Cerebellar nuclear complex (tissue), 1 donor: ENCODE measurements at places on chromosomes 6 and 20.

- no peak for DNase-seq
These were observed 103.9 kb downstream of the ESR1 start for GRCh38 chr6:151911401-151911800.

- DNase-seq: no peak
These were observed 2.1 kb downstream of the DEF6 start for GRCh38 chr6:35299674-35300073.

GRCh38 chr6:157187182-157188083 lies 135.9 kb downstream of the TMEM242 start:
- DNase-seq: no peak

DNA sequence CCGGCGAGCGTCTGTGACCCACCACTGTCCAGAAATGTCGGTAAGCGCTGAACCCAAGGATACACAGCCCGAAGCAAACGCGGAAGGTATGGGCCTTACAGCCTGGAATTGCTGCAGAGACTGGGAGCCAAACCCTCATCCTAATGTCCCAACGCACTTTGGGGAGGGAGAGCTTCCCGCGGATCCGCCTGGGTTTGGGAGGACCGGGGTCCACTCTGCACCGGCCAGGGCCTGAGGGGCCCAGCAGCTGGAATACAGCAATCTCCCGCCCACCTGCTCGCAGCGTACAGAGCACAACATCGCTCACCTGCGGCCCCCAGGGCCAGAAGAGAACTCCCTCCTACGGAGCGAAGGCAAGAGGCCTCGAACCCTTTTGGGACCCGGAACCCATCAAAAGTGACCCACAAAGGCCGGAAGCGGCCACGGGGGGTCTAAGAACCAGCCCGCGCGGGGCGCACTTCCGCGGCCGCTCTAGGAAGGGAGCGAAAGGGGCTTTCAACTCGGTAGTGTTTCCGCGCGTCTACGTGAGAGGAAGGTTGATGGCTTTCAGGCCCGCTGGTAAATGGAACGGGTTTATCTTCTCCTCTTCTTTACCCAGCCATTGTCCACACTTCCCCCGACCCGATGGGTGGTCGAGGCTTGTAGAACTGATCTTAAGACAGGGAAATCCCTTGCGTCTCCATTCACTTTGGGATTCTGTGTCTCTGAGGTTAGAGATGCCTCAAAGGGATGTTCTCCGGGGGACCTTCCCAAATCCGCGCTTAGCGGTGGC lies at the start of gene ZSCAN12:
ZSCAN12 (minus strand) TSS at position 398 of the 772 bp plus-strand sequence. CDS start 1,342 bp downstream, outside the sequence.
- no peak for DNase-seq

DNA sequence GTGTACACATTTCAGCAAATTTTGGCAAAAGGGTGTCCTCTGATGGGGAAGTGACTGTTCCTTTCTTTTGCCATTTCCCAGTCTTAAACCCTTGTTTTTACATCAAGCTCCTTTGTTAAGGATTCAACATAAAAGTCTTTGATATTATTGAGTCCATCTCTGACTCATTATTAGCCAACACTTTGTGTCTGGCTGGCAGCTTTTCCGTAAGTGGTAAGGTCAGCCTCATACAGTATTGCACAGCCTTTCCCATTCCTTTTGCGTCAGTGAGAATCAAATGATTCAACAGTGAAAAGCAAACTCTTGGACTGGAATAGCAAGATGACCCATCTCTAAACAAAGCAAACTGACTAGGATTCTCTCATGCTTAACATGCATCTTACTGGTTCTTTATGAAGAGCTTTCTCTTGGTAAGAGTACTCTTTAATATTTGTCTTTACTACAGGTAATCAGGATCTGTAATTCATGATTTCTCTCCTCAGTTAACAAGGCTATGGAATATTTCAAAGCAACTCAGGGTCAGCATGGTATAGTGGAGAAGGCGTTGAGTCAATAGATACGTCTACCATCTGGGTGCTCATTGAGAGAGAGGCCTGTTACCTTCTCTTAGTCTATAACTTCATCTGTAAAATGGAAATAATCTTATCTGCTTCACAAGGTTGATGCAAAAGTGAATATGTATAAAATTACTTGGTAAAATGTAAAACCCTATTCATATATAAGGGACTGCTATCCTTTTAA lies 183.6 kb downstream of the PRL start:
- no peak for DNase-seq

- DNase-seq: no peak
These were observed 242.9 kb downstream of the CDC5L start for GRCh38 chr6:44630125-44631028.

- no peak for DNase-seq
These were observed 685.2 kb upstream of the AGPAT4 start for GRCh38 chr6:161959072-161959471.

GRCh38 chr20:21398109-21399004 lies 1.0 kb upstream of the NKX2-4 start:
- DNase-seq: no peak

DNA sequence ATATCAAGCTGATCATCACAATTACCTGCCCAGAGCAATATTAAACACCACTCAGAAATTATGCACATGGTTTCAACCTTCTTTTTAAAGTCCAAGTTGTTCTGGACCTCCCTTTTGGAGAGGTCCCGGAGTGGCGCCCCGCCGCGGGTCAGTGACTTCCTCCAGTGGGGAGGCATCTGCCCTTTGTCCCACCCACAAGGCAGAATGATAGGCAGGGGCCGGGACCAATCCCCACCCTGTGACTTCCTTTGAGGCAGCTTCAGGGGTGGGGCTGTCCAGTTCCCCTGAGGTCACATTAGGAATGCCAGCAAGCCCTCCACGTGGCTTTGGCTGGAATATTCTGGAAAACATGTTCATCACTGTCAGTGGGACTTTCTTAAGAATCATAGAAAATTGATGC lies 207.0 kb downstream of the ANKRD60 start:
- no peak for DNase-seq

- DNase-seq: no peak
These were observed 10.1 kb downstream of the PHF10 start for GRCh38 chr6:169714178-169714577.

DNA sequence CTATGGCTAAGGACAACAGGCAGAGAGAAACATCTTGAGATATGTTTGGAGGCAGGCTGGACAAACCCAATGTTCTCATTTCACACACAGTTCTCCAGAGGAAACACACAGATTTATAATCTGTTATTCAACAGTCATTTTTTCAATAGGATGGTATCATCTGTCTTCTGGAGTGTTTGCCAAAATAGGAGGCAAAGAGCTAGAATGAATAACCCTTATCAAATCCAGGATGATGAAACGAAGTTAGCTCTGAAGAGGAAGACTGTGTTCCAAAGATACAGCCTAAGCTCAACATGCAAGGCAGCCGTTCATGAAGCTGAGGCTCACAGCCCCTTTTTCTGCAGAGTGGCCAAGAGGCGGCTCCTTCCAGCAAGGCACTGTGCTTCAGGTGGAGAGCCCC lies 70.8 kb downstream of the PPP1R3G start:
- DNase-seq: no peak

DNA sequence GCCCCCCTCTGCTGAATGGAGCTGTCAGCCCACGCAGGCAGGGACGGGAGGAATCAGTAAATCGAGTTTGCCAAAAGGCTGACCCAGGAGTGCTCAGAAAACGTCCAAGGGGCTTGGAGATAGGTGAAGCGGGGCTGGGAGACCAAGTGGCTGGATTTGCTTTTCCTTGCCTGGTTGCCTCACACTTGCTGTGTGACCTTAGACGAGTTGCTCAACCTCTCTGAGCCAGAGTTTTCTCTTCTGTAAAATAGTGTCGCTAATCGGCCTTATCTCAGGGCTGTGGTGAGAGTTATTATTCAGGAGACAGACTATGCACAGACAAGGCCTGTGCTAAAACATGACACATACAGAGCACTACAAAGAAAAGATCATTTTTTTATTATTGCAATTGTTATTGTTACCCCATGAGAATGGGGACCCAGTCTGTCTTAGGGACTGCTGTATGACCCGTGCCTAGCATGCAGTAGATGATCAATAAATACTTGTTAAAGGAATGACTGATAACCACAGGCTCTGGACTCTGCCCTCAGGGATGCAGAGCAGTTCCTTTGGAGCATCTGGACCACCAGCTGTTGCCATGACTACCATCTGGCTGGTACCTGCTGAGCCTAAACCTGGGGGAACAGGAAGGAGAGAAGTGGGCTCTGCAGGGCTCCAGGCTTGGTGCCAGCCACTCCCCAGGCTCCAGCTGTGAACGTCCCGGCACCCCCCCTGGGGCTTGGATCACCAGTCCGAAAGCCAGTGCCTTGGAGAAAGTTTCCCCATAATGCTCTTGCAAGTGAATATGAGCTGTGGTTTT lies 901 bp downstream of the KCNK15 start:
- no peak for DNase-seq

DNA sequence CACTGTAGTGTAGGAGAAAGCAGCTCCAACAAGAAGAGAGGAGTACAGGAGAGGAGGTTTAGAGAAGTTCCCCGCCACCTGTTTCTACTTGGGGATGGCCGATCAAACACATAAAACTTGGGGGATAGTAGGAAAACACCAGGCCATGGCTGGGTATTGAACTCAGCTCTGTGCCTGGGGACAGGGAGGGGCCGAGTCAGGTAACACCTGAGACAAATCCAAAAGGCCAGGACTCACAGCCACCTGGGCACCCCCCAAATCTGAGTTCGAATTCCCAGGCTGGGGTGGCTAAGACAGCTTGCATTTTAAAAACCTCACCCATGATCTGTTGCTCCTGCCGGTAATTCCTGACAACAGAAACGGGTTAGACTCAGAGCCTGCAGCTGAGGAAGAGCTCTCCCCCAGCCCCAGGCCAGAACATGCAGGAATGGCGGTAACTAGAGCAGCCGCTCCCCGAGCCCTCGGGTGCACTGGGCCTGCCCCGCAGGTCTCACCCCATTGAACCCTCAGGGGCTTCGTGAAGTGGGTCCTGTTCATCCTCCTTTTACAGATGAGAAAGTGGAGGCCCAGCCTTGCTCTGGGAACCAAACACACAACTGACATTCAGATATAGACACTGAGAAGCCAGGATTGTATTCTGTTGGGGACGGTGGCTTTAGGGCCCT lies 61.0 kb downstream of the TCP11 start:
- DNase-seq: no peak

GRCh38 chr6:136424450-136424849 lies 125.8 kb downstream of the MAP7 start:
- DNase-seq: no peak

DNA sequence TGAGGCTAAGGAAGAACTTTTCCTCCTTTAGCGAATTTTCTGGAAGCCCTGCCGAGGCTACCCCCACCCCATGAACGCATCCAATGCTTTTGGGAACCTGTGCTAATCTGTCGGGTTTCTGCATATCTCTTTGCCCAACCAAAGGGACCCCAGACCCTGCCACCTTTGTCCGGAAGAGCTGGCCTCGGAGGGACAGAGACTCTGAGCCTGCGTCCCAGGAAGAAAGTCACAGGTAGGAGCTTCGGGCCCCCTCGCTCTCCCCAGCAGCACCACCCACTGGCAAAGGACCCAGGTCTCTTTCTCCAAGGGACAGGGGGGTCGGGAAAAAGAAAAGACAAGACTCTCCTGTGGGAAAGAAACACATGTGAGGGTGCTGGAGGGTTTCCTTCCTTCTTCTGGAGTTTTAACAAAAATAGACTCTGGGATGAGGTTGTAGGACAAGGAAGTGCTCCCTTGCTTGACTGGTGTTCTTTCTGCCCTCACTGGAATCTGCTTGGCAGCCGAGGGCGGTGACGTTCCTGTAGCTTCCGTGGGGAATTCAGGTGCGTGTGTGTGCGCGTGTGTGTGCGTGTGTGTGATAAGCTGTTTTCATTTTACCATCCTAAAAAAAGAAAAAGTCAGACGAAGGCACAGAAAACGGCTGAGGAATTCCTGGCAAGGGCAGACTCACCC lies 16.3 kb upstream of the FOXC1 start:
- no peak for DNase-seq

DNA sequence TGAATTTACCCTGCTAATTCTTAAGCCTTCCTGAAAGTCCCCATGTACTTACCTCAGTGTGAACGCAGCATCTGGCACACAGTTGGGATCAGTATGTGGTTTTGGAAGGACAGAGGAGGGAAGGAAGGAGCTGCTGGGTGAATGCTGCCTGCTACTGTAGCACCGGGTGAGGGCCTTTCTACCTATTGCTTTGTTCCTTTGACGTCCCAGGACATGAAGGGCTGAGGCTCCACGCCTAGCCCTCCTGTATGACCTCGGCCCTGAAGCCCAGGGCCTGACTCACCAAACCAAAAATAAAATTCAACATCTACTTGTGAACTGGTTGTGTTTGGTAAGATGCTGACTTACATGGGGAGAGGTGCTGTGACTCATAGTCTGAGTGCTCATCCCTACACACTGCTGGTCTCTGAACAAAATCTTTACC lies 51.1 kb downstream of the ARID1B start:
- no peak for DNase-seq

DNA sequence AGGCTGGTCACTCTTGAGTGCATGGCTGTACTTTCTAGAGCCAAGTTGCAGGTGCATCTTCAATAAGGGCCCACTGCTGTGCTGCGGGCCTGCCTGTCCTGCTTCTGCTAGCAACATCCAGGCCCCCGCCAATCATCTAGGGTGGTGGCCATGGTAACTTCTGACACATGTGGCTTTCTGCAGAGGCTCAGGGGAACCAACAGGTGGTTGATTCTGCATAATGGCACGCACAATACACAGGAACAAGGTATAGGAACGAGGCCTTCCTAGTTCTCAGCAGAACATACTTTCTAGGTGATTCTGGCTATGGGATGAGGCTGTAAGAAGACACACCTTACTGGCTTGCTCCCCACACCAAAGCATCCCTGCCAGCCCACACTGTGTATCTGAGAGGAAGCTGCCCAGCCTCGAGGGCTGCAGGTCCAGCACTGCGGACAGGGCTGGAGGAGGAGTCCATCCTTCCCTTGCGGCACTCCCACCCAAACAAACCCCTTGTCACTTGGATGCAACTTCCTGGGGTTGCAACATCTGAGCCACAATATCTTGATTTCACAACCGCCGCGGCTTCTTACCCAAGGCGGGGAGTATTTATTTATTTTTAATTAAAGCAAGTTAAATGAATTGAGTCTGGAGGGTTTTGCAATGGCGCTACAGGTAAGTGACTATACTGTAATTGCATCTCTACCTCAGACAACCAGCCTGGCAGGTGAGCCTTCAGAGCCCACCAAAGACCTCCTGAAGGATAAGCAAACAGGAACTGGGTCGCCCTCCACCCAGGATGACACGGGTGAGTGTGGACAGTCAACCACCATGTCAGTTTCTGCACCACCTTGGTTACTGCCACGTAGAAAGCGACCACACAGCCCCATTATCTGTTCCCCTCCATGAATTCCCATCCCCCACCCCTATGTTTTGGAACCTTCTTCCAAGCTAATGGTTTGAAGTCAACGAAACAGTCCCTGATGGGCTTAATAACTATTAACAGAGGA lies 49.6 kb downstream of the SULF2 start:
- no peak for DNase-seq

DNA sequence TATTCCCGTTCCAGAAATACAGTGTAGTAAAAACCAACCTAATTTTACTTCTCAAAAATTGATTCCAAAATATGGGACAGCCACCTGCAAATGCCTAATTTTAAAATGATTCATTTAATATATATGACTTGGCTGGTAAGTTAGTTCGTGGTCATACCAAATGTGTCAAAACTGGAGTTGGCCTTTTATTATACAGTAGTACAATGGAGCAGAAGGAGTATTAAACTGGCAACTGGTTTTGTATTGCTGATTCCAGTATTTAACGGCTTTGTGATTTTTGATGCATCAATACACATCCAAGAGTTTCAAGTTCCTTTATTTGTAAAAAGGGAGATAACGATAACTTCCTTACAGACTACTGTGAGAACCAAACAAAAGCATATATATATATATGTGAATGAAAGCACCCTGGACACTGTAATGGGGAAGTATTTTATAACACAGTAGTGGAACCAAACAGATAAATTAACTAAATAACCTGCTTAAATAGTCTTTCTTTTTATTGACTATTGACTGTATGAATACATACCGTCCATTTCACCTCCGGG lies 24.8 kb downstream of the SAMHD1 start:
- DNase-seq: no peak
